Mammary epithelial cell (primary cell): ENCODE measurements at places on chromosomes 2 and 18.

DNA sequence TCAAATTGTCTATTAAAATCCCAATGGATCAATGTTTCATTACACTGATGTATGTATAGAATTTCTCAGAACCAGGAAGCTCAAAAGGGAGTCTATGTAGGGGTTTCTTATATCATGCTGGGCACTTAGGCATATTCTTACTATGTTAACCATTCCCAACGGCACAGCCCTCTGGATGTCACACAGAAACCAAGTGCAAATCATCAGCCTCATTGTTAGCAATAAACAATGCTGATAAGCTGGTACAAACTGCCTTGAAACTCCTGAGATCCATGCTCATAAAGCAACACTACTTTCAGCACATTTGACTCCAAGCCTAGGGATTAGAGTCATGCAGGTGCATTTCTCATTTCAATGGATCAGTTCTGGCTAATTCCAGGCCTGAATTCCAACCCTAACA is 730.2 kb upstream of the SLC39A10 start:
- DNase-seq, result no peak

GRCh38 chr2:656676-657075 is 20.5 kb downstream of the TMEM18 start:
- no peak for DNase-seq

DNA sequence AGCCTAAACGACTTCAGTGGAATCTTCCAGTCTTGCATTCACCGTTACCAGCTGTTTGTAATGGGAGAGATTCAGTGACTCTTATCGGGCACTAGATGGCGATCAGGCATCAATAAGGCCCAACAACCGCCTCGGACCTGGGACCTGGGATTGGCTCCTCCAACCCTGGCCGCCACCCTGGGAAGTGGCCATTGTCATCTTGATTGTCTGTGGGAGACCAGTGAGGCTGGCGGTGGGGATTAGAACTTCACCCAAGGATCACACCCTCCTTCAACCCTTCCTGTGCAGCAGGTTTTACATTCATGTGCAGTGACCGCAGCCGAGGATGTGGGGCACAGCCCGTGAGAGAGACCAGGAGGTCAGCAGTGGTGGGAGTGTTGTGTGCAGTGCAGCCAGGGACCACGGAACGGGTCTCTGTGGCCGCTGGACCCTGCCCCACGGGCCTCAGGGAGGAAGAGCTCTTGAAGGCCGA is 85.3 kb downstream of the SPP2 start:
- DNase-seq, result peak; percentile 80

DNA sequence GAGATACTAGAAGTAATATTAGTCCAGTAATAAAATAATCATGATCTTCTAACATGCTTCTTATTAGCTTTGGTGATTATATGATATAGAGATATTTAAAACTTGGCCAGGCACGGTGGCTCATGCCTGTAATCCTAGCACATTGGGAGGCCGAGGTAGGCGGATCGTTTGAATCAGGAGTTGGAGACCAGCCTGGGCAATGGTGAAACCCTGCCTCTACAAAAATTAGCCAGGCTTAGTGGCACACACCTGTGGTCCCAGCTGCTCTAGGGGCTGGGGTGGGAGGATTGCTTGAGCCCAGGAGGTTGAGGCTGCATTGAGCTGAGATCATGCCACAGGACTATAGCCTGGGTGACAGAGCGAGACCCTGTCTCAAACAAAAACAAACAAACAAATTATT is 87.0 kb downstream of the WDR7 start:
- DNase-seq, result no peak

- no peak for DNase-seq
These were observed 32.4 kb upstream of the ITPRID2 start for GRCh38 chr2:181859123-181859522.
